Stimulated activated CD4-positive, alpha-beta T cell treated with anti-CD3 and anti-CD28 coated beads, Interleukin-12 subunit alpha, Interleukin-12 subunit beta, amount 100 ng/mL, for 48 hours (primary cell): ENCODE measurements at places on chromosomes 5 and 9.

DNA sequence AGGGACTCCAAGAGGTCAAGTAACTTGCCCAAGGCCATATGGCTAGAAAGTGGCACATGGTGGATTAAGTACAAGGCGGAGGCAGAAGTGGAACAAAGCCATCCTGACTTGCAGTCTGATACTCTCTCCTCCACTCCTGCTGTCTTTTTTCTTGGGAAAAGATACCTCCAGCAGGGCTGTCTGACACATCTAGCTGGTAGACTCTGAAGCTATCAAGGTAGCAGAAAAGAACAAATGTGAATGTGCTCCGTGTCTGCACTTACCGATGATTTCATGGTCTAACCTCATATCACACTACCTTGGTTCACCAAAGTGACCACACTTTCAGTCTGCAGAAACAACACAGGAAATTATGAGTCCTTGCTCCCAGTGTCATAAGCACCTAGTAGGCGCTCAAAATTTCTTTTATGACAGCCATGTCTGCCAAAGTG is 284.8 kb downstream of the CRB2 start:
- no peak for DNase-seq

DNA sequence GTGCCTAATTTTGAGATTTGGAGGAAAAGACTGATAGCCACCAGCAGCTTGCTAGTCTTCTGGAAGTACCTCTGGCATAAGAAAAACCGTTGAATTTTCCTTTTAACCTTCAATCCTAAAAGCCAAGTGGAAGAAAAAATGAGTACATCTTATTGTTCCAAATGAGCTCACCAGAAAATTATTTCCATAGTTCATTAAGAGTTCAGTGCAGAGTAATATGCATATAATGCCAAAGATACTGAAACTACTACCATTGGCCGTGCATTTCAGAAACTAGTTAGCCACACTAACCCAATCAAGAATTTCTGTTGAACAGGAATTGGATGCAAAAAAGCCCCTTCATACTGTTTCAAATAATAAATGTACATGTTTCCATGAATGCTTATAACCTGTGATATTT is 607.9 kb downstream of the KCTD16 start:
- DNase-seq, result no peak

DNA sequence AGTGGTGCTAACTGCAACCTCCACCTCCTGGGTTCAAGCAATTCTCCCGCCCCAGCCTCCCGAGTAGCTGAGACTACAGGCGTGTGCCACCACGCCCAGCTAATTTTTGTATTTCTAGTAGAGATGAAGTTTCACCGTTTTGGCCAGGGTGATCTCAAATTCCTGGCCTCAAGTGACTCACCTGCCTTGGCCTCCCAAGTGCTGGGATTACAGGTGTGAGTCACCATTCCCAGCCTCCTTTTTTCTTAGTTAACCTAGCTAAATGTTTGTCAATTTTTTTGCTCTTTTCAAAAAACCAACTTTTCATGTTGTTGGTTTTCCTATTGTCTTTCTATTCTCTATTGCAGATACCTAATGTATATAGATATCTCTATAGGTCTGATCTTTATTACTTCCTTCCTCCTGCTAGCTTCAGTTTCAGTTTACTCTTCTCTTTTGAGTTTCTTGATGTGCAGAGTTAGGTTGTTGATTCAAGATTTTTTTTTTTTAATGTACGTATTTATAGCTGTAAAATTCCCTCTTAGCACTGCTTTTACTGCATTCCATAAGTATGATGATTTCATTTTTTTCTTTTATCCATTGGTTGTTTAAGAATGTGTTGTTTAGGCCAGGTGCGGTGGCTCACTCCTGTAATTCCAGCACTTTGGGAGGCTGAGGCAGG is 32.9 kb downstream of the FGD3 start:
- DNase-seq, result no peak

- no peak for DNase-seq
Measured at GRCh38 chr5:57598097-57598496, 115.5 kb upstream of the ACTBL2 start.

DNA sequence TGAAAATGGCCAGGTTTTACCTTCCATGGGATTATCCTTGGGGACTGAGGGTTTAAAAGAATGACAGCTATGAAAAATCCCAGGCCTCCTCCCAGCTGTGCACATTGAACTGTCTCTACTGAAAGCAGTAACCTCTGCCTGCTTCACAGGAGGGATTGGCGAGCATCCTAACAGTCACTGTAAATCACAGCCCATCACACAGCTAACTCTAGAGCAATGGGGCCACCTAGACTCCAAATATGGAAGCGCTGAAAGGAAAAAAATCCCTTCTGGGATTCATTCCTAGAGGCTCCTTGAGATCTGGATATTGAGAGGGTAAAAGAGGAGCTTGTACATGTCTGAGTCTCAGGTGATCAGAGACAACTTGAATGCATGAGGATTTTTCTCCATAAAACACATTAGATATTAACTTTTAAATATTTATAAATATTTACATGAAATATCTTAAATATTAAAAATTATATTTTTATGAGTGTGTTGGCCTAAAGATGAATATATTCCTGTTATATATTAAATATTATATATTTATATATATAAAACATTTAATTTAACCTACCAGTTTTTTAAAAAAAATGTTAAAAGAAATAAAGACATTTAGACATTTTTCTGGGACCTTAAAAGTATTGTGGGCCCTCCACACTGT is 133.8 kb upstream of the SLC24A2 start:
- no peak for DNase-seq

GRCh38 chr9:33837138-33837537 is 20.2 kb downstream of the UBE2R2 start:
- DNase-seq, result no peak

DNA sequence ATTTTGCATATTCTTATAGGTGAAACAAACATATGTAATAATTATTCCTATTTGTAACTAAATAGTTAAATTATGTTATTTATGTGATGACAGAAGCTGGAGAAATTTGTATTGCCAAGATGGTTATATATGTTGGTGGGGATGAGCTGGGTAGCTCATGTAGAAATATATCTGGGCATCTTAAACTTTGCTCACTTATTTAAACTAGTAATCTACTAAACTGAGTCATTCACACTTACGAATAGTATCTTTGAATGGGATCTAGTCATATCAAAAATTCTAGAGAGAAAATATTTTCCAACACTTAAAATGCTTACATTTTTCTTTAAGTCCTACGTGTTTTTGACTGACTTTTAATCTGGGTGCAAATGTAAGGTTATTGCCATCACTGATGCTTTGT is 44.6 kb upstream of the EIF4EBP3 start:
- no peak for DNase-seq

- no peak for DNase-seq
Measured at GRCh38 chr9:38243993-38244392, 148.5 kb upstream of the ALDH1B1 start.

GRCh38 chr9:30796764-30797163 is 1587.7 kb upstream of the ACO1 start:
- no peak for DNase-seq

DNA sequence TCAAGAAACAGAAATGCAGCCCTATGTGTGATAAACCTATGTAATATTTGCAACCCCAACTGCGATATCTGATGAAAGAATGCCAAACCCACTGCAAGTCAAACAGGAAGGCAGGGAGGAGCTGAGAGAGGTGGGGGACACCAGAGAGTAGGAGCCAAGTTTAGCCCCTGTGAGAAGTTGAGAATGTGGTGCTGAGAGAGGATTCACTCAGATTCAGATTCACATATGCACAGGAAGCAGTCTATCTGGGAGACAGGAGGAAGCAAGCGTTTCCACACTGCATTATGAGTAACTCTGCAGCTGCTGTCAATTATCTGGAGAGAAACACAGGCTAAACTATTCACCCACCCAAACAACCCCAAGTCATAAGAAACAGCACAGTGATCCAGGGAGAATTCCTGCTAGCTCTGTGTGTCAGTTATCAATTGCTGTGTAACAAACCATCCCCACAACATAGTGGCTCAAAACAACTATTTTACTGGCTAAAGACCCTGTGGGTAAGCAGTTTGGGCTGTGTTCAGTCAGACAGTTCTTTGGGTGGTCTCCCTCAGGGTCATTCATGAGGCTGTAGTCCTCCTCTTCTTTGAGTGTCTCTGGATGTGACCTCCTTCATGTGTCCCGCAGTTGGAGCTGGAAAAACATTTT is 161.9 kb upstream of the RAI14 start:
- no peak for DNase-seq

DNA sequence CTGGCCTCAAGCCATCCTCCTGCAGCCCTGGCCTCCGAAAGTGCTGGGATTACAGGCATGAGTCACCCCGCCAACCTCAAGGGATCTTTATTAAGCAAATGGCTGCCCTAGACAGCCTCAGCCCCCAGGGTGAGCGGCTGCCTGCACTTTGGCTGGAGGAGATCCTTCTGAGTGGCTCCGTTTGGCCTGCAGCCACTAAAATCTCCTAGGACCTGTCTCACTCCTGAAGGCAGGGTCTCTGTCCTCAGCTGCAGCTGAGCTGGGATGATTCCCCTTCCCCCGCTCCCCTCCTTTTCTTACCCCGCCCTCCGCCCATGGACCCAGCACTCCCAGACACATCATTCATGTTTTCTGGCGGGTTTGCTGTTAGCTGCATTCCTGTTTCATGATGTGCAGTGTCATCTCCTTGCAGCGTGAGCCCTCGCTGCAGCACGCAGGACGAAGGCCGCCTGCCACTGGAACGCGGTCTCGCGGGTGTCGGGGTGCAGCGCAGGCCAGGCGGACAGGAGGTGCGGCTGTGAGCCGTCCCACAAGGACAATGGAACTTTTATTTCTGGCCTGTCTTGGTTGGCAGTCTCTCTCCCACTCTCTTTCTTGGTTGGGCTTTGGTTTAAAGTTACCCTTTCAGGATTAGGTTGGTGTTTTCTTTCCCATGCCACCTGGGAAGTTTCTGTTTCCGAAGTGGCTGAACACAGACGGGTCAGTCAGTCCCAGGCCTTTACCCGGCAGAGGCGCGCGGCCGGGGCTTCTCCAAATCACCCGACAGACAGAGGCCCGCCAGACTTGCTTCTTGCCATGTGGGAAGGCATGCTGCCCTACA is 137.1 kb downstream of the FOXD1 start:
- no peak for DNase-seq

DNA sequence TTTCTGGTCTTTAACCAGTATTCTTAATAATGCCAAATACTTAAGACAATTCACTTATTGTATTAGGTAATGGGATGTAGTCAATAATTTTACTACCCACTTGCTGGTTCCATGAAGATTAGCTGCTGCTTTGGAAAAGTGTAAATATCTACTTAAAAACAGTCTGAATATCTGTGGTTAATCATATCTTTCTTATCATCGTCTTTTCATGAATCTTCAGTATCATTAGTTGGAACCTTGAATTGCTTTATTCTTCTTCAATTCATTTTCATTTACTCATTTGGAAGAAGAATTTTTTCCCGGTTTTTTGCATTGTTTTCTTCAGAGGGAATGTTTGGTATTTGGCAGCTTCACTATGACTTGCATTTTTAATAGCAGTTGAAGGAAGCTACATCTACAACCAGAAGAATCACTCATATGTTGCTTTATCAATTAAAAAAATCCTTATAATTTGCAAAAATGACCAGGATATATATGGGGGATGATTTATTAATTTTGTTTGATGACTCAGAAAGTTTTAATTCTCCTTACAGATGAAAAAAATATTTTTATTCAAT is 1398.3 kb upstream of the CDH6 start:
- no peak for DNase-seq

GRCh38 chr9:120712539-120713031 is 1.7 kb downstream of the MEGF9 start:
- DNase-seq, result no peak

GRCh38 chr5:57764479-57765089 is 282.0 kb upstream of the ACTBL2 start:
- DNase-seq, result no peak

GRCh38 chr9:134434894-134435506 is 108.7 kb downstream of the RXRA start:
- DNase-seq, result no peak

DNA sequence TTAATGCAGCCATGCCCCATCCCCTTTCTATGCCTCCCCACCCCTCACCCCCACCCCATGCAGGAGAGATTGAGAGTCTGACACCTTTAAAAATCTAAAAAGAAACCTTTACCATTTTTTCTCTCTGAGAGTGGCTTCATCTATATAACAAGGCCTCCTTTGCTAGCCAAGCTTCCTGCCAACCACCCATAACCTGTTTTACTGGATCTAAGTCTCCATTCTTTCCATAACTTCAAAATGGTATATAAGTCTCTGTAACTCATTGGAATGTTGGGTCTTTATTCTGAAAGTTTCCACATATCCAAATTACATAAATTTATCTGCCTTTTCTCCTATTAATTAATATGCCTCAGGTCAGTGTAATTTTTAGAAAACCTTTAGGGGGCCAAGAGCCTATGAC is 1174.0 kb downstream of the MAT2B start:
- DNase-seq, result no peak

DNA sequence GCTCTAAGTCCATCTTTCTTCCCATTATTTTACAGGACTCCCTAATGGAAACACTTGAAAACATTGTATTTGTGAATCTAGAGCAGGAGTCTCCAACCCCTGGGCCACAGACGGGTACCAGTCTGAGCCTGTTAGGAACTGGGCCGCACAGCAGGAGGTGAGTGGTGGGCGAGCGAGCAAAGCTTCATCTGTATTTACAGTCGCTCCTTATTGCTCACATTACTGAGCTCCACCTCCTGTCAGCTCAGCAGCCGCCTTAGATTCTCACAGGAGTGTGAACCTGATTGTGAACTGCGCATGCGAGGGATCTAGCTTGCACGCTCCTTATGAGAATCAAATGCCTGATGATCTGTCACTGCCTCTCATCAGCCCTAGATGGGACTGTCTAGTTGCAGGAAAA is 111.0 kb downstream of the MED27 start:
- no peak for DNase-seq

DNA sequence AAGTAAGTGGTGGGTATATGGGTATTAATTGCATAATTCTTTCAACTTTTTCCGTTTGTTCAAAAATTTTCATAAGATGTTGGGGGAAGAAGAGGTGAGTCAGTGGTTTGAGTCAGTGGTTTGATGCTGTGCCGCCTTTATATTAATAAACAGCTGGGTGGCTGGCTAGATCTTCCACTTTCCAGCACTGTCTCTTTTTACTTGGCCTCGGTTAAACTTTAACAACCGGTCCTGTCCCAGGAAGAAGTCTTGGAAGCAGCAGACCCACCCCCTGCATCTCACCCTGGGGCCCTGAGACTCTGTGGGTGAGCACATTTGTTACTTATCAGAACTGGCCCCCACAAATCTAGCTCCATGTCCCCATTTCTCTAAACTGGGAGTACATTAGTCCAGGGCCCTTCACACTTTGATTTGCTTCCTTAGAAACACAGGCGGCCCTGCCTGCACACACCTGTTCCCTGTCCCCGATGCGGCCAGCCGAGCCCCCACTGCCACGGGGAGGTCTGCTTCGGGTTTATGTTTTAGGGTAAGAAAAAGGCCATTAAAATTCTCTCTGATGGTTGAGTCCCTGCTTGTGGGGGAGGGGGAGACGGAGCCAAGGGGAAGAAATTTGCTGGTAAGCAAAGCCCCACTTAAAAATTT is 90.7 kb downstream of the PTCH1 start:
- peak; percentile 7 for DNase-seq
